ENCODE measurements at places on chromosomes 3 and 15. TPM values are rescaled to one million over a fixed set of nuclear protein-coding genes. Genes with fewer than 3 reads are reported as not detected.

DNA sequence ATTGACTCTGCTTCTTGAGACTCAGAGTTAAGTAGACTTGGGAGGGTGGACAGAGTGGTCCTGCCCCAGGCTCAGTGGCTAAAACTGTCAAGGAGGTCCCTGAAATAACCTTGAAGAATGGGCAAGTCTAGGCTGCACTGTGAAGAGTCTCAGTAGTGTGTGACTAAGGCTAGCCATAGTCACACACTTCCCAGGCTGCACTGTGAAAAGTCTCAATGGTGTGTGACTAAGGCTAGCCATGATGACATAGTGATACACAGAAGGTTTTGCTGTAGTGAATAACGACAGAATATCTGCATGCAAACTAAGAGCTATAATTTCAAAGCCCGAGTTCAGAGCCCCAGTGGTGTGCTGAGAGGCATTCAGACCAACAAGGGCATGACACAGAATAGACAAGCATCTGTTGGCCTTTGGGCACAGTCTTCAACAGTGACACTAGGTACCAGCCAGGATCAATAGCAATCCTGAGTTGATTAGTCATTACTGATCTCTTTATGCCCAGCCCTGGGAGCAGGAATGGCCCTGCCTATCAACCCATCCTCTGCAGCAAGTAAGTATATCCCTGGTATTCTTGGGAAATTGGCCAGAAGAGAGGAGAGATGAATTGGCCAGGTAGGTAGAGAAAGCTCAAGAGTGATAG lies 72.4 kb upstream of the BBX start:
- DNase-seq = no peak

Gene ZNF774
- polyA plus RNA-seq = 4.9 TPM

GRCh38 chr15:93035953-93036810 lies 52.8 kb downstream of the RGMA start:
- DNase-seq = no peak

DNA sequence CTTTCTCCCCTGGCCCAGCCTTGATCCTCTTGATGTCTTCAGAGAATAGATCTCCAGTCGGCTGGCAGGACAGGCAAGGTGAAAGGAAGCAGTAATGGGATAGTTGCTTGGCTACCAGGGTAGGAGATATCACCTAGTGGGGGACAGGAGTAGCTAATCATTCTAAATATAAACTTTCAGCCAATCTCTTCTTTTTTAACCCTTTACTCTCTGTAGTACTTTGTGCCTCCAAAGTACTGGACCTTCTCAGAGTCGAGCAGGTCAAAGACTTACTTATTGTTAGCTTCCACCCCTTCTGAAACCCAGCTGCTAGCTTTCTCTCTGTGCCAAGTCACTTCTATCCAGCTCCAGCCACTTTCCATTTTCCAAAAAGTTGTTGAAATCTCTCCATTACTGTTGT lies 43.4 kb upstream of the FILIP1L start:
- DNase-seq = no peak

Gene CA12
- 6.3 TPM for polyA plus RNA-seq

- DNase-seq = no peak
Measured at GRCh38 chr3:192514754-192515663, 212.3 kb downstream of the FGF12 start.

Gene UBE2E1
- polyA plus RNA-seq = 225 TPM

DNA sequence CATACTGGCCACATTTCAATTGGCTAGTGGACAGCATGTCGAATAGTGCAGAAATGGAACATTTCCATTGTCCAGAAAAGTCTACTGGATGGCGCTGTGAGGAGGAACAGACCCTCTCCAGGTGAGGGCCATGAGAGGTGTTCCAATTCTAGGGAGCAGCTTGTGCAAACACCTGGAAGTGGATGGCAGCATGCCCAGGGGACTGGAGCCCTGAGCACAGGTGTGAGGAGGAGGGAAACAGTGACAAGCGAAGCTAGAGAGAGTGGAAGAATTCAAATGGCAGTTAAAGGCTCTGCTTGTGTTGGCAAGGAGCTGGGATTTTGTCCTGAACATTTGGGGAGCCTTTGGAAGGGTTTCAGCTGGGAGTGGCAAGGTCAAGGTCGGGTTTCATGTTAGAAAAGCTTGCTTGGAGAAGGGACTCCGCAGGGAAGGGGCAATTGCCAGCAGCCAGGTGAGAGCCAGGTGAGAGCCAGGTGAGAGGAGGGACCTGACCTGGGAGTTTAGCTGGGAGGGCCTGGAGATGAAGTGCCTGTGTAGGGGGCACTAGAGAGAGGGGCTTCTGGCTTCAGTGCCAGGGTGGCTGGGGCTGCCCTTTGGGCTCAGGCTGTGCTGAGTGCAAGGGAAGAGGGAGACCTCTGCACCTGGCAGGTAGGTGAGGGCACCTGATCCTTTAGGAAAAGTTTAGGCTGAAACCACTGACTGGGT lies 93.8 kb downstream of the LINGO1 start:
- DNase-seq = no peak

DNA sequence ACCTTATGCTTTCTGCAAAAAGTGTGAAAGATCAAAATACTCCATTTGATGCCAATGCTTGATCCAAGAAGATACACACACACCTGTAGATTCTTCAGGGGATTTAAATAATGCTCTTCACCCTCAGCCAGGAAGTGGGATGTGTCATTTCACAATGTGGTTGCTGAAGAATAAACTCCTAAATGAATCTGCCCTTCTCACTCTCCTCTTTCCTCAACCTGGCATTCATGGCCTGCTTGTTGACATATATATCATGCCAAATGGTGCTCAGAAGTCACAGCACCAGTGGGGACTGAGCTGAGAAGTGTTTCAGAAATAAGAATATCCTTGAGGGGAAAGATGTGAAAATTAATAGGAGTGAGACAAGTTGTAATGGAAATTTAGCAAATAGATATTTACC lies 146.6 kb upstream of the ARHGEF26 start:
- no peak for DNase-seq

GRCh38 chr15:99592145-99592791 lies 26.5 kb downstream of the MEF2A start:
- DNase-seq = no peak

Gene MYL3
- polyA plus RNA-seq = 10.4 TPM

DNA sequence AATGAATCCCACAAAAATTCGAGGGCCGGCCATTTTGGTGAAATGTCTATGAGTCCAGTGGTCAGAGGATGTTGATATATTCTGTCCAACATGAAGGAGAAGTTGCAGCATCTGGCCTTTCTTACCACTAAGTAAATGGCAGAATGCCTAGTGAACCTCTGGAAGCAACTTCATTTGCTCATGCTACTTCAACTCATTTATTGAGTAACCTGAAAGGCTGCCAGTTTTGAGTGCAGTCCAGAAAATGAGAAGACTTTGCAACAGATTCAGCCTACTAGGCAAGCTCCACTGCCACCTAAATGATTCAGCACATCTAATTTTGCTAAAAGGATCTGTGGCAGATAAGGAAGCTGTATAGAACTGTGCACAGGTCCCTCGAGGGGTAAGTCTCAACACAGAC lies 265.0 kb downstream of the OPA1 start:
- peak; percentile 52 for DNase-seq

DNA sequence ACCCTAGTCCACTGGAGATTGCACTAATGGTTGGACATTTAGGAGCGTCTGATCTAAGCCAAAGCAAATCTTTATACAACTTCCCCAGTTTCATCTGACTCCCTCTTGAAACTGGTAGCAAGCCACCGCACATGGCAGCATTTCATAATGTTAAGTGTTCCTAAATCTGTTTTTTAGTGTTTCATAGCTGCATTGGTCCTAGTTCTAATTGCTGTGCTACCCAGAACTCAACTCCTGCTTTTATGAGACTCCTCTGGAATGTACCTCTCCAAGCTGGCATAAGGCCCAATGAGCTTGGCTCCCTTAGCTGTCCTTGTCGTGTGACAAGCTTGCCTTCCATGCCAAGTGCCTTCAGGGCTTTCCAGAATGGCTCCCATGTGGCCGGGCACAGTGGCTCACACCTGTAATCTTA lies 65.3 kb upstream of the FLNB start:
- DNase-seq = no peak

Gene ZNF662
- 41.2 TPM for polyA plus RNA-seq
